NCI-H1105 (cell line): ENCODE measurements at places on chromosomes 1 and 21.

DNA sequence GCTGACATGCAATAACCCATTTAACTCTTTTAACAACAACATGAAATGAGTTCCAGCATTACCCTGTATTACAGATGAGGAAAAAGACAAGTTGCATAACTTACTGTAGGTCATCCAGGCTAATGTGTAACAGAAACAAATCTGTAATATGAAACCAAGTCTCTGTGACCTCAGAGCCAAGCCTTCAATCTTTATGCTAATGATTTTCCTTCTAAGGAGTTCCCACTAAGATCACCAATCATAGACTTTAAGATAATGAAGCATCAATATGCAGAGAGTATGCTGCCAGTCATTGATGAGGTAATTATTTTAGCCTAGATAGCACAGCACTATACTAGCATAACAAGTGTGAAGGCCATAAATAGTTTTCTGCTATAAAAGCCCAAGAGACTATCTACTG is 35.6 kb upstream of the RNPC3 start:
- no peak for DNase-seq

DNA sequence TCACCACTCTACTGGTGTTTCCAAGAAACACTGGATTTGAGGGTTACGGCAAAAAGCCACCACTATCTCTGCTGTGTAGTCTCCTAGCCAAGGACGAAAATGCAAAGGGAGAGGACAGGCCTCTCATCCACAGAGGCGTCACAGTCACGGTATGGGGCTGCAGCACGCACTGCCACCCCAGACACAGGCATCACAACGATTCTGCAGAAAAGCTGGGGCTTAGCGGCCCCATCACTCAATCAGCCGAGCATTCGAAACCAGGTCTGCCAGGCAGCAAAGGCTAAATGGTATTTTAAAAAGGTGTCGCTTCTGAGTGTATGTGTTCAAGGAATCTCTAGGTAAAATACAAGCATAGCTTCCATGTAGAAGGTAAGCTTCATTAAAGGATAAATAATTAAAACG is 1.4 kb downstream of the RIPK4 start:
- DNase-seq = no peak

DNA sequence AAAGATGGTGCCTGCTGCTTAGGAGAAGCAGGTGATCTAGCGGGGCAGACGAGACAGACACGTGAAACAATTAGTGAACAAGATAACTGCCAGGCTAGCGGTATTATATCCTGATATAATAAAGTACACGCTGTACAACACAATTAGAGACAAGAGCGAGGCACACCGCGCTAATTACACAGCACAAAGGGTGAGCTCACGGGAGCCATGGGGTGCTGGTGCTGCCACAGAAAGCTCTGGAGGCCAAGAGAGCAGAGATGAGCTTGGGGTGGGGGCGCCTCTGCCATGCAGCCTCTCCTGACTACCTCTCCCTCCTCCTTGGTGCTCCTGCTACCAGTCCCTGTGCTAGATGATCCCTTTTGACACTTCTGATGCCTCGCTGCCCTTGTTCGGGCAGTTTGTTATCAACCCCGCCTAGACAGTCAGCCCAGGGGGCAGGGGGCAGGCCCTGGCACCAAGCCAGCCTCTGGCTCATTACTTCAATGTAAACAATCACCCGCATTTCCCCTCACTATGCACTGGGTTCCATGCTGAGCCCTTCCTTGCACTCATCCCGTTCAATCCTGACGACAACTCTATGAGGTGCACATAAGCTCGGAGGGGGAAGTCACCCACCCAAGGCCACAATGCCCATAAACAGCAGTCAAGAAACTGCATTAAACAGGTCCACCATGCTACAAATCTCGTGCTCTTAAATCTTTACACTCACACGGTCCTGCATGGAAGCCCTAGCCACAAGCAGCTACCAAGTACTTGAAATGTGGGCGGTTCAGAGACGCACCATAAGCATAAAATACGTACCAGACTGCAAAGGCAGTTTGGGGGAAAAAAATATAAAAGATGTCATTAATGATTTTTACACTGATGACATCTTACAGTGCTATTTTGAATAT is 103.0 kb downstream of the SSBP3 start:
- peak; percentile 45 for DNase-seq

- DNase-seq = no peak
These were observed 13.8 kb downstream of the SAMD11 start for GRCh38 chr1:937521-937920.

DNA sequence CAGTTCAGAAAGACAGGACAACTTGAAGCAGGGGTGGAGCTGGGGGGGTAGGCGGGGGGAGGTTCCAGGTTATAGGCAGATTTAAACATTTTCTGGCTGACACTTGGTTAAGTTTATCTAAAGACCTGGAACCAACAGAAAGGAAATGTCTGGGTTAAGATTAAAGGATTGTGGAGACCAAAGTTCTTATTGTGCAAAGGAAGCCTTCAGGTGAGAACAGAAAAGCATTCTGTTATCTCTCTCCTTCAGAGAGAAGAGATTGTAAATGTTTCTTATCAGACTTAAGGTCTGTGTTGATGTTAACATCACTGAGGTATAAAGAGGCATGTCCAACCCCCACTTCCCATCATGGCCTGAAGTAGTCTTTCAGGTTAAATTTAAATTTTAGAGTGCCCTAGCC is 3.7 kb upstream of the ACADM start:
- no peak for DNase-seq

DNA sequence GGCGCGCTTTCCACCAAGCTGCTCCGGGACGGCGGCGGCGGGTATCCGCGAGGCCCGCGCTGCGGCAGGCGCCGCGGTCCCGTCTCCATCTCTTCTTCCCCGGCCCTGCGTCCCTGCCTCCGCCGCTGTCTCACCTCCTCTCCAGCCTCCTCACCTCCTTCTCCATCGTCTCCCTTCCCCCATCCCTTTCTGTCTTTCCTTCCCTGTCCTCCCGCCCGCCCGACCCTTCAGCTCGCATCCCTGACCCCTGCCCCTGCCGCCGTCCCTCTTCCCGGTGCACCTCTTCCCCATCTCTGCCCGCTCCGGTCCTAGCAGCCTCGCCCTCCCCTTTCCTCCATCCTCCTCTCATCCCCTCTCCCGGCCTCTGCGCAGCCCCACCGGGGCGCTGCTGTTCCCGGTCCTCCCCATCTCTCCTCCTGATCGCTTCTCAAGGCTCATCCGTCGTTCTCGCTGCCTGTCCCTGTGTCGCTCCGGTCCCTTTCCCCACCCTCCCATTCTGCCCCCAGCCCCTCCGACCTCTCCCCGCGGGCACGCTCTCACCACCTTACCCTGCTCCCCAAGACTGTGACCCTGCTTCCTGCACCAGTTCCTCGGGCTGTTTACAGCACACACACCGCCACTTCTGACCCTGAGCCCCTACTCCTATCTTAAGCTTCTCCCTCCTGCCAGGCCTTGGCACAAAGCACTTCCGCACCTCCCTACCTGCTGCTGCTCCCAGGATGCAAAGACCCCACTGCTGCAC is 760 bp upstream of the NPHP4 start:
- no peak for DNase-seq

DNA sequence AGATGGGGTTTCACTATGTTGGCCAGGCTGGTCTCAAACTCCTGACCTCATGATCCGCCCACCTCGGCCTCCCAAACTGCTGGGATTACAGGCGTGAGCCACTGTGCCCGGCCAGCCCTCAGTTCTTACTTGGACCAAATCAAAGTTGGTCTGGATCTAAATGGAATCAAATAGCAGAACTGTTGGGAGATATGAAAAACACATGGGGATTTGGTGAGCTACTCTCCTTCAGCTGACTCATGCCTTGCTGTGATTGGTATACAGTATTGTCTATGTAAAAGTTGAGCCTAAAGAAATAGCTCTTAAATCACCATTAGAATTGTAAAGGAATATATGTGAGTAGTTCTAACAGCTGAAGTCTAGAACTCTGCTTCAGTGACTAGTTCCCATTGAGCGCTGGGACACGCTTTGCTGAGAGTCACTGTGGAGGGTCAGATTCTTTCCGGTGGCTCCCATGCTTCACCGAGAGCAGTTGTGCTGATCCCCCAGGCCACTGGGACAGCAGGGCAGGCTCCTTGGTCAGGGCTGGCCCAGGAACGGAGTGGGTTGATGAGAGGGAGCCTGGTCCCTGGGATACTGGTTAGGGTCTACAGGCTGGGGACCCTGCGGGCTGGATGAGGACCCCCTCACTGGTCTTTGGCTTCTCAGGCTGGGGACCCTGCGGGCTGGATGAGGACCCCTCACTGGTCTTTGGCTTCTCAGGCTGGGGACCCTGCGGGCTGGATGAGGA is 14.0 kb downstream of the PKNOX1 start:
- no peak for DNase-seq

DNA sequence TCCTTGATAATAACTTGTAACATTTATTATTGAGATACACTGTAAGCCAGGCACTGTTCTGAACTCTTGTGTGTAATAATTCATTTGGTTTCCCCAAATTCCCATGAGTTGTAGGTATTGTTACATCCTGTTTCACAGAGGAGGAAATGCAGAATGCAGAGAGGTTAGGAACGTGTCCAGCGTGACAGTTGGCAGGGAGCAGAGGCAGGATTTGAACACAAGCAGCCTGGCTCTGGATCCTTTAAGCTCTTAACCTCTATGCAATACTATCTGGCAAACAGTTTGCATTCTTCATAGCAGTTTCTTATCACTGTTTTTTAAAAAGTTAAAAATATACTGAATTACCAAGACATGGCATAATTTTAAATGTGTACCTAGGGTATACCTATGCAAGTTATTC is 30.5 kb downstream of the EEIG2 start:
- no peak for DNase-seq

DNA sequence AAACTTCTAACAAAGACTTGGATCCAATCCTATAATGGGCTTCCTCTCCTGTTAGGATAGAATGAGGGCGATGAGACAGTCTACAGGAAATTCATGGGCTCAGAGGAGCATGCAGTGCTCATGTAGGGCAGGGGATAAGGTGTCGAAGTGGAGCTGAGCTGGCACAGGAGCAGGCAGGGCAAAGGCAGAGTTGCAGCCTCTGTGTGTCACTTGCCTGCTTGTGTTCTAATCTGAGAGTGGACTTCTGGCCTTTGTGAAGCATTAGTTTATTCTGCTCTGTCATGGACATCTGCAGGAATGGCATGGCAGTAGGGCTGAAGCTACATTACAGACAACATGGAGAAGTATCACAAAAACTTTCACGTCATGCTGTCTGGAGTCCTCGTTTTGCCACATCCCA is 32.6 kb downstream of the LHX8 start:
- DNase-seq = no peak

- DNase-seq = no peak
These were observed 86.5 kb upstream of the IPO9 start for GRCh38 chr1:201742476-201742875.

GRCh38 chr21:39012326-39013230 is 170.7 kb downstream of the PSMG1 start:
- DNase-seq = no peak
